ENCODE measurements at places on chromosomes 12 and 14.

- no peak for DNase-seq
Observed at GRCh38 chr12:122963941-122964265, 2.4 kb downstream of the ABCB9 start.

GRCh38 chr12:83161456-83161855 lies 474.8 kb downstream of the TMTC2 start:
- DNase-seq = no peak

GRCh38 chr14:95264271-95264973 lies 55.3 kb downstream of the CLMN start:
- DNase-seq = no peak

DNA sequence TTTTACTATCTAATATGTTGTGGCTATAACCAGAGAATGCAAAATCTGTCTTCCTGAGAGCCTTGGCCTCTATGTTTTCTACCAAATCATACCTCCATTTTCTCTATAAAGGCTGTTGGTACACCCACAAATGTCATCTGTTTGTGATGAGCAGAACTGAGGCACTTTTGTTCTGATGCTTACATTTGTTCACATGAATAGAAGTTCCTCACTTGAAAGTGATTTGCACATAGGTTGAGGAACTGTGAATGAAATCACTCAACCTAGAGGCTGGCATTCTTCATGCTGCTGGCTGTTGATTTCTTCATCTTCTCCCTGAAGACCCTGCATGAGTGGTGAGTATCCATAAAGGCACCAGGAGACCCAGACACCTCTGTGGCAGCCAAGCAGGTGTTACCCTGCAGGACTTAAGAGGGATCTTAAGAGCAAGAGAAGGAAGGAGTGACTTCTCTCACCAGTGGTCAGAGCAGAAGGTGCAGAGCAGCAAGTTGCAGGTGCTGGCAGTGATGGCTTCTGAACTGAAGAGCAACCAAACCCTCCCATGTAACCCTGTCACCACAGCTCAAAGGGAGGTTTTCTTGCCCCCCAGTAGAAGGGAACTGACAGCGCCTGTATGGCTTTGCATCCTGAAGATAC lies 110.3 kb downstream of the HMGA2 start:
- DNase-seq = no peak

GRCh38 chr12:104473374-104473983 lies 16.7 kb downstream of the CHST11 start:
- DNase-seq = no peak

- no peak for DNase-seq
Observed at GRCh38 chr14:30016002-30016401, 88.4 kb upstream of the PRKD1 start.

- no peak for DNase-seq
Observed at GRCh38 chr14:37114002-37114401, 58.4 kb downstream of the SLC25A21 start.

DNA sequence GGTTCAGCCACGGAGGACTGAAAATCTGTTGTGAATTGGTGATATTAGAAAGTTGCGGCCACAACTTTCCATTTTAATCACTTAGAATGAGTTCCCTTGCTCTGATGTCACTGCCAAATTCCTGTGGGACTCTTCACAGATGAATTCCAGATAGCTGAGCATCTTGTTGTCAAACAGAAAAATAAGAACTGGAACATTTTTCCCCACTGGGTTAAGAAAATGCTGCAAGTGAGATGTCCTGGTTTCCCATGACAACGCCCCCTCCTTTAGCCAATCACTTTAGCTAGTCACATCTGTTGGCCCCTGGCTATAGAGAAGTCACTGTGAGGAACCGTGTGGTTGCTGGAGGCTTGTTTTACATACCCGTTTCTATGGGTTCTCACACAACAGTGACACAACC lies 135.9 kb downstream of the KTN1 start:
- DNase-seq = no peak

DNA sequence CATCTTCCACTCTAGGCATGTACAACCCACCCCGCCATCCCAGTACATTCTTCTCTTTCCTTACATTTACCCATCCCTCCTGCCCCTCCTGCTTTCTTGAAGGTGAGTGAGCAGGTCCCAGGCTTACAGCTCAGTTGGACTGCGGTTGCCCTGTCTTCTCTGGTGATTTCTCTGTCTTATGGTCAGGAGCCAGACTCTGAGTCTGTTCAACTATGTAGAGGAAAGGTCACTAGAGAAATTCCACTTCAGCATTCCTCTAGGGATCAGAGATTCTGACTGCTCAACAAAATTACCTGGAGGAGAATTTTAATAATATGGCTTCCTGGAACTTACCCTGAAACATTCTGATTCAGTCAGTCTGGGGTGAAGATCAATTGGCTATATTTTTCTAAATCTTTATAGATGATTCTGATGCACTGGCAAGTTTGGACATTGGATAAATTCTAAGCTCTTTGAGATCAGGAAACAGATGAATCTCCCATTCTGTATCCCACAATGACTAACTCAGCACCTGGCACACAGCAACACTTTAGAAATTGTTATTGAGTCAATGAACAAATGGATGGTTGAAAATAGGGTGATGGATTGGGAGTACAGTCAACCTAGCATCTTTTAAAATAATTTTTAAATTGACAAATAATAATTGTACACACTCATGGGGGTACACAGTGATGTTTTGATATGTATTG lies 128.6 kb upstream of the HIF1A start:
- DNase-seq = no peak

GRCh38 chr14:73712540-73713180 lies 1.5 kb downstream of the PNMA1 start:
- no peak for DNase-seq

- no peak for DNase-seq
Observed at GRCh38 chr12:113361574-113362370, 3.4 kb downstream of the PLBD2 start.

DNA sequence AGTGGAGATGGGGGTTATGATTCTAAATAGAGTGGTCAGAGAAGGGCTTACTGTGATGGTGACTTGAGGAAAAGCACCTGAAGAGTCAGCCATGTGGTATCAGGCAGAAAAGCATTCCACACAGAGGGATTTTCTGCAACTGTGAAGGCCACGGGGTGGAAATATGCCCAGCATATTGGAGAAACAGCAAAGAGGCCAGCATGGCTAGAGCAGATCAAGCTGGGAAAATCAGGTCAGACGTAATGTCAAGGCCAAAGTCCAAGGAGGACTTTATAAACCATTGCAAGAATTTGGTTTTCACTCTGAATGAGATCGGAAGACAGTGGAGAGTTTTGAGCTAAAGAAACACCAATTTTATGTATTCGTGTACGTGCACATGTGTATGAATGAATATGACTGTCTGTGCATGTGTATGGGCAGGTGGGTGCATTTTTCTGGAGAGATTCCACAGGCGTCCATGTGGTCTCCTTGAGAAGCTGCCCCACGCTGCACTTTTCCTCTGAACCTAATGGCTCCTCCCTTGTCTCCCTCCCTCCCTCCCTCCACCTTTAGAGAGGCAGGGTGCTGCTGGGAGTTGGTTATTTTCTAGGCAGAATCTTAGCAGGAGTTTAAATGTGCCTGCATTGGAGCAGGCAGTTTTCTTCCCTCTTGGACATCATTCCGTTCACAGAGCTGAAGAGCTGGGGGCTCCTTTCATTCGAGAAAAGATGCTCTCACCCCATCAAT lies 97.4 kb upstream of the PPP4R3A start:
- DNase-seq = no peak

DNA sequence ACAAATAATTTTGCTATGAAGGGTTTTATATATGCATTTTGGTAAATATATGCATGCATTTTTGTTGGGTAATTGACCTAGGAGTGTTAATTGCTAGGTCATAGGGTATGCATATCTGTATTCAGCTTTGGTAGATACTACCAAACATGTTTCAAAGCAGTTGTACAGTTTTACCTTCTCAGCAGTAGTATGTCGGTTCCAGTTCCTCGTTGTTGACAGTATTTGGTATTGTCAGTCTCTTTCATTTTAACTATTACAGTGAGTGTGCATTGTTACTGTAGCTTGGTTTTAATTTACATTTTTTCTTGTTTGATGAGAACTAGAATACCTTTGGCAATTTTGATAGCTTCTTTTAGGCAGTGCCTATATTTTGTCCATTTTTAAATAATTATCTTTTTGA lies 98.9 kb downstream of the ARID2 start:
- no peak for DNase-seq

DNA sequence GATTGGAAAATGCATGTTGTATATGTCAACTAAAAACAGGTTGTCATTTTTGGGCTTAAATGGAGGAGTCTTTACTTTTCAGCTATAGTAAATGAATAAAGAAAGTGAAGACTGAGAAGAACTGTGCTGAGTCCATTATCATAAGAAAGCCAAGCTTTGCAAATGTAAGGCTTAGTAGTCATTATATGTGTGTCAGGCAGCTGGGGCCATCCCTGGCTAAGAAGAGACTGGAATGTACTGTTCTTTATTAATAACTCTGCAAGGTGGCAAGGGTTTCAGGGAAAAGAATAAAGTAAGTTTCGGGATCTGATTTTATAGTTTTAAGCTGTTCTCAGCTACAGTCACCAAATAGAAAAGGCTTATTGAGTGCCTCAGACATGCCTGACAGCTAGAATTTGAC lies 48.7 kb downstream of the SRGAP1 start:
- DNase-seq = no peak

DNA sequence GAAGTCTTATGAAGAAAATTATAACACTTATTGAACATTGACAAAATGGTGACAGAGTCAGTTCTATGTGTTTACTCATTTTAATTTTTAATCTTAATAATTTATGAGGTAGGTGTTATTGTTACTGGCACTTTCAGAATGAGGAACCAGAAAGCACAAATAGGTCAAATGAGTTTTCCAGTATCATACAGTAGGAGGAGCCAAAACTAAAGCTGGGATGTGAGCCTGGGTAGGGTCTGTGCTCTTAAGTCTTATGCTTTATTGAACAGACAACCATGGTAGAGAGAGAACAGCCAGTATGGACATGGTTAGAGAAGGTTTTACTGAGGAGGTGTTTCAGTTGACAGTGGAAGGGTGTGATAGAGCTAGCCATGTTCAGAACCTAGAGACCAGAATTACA lies 775.7 kb downstream of the TMTC2 start:
- no peak for DNase-seq

DNA sequence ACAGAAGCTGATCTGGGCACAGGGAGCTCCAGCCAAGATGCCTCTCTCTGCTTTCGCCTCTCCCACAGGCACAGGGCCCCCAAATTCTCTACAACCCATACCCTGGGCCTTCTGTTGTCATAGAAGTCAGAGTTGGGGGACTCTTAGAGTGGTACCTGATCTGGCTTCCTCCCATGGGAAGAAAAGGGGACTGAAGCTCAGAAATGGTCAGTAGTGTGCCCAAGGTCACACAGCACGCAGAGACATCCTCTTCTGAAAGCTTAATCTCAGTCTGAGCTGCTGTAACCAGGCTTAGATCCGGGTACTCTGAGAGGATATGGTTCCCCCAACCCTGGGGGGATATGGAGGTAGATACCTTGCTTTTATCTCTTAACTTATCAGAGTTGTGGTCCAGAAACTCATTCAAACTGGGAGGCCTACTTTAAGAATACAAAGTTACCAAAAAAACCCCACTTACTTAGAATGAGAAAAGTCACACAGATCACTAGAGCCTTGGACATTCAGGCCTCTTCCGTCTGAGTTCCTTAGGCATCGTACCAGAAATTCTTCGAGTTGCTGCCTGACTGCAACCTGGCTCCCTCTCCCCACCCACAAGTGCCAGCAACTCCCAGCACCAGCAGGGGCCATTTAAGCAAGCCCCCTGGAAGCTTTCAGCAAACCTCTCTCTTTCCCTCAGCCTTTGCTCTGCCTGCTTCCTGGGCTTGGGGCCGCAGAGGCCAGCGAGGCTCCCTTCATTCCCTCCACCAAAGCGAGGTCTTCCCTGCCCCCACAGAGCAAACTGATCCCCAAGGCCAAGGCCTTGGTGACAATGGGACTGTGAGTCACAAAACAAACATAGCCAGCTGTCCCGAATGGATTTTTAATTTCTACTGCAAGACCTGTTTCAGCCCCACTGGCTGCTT lies 13.9 kb downstream of the KRT7 start:
- no peak for DNase-seq

- no peak for DNase-seq
Observed at GRCh38 chr14:98345161-98345560, 926.8 kb downstream of the BCL11B start.

- no peak for DNase-seq
Observed at GRCh38 chr12:99284161-99284560, 363.4 kb upstream of the GARIN6 start.

DNA sequence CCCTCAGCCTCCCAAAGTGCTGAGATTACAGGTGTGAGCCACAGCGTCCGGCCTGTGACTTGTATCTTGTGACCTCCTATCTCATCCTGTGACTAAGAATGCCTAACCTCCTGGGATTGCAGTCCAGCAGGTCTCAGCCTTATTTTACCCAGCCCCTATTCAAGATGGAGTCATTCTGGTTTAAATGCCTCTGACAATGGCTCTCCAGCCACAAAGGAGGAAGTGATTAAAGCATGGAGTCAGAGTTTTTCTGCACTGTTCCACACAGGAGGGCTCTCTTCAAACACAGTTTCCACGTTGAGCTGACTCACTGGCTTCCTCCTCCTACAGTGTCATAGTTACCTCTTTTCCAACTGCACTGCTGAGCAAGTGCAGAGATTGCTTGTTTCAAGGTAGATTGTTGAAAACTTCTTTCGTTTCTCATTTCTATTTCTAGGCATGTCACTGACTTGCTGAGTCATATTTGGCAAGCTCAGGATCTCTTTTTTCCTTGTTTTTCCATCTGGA lies 383.8 kb downstream of the PCNX1 start:
- no peak for DNase-seq

DNA sequence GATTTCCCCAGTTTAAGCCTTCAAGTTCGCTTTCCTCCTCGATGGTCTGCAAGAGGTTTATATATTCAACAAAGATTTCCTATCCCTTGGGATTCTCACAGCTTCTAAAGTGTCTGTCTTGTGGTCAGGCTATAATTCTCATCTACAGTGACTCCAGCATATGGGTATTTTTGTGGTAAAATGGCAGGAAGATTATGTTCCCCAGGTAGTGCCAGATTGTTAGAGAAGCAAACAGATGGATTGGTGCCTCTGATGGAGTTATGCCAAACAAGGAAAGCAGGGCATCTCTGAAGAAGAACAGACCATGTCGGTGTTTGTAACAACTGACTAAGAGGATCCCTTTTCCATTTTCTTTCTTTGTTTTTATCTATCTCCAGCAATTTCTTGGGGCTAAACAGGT lies 5.5 kb upstream of the CCDC175 start:
- DNase-seq = no peak

GRCh38 chr12:42407306-42407705 lies 81.3 kb downstream of the PPHLN1 start:
- DNase-seq = no peak

- DNase-seq = no peak
Observed at GRCh38 chr12:54251667-54252284, 28.1 kb downstream of the CBX5 start.

GRCh38 chr14:52776816-52777215 lies 14.6 kb downstream of the GNPNAT1 start:
- DNase-seq = no peak
